Lower leg skin (tissue), 4 donors: ENCODE measurements at places on chromosomes 1 and 21.

DNA sequence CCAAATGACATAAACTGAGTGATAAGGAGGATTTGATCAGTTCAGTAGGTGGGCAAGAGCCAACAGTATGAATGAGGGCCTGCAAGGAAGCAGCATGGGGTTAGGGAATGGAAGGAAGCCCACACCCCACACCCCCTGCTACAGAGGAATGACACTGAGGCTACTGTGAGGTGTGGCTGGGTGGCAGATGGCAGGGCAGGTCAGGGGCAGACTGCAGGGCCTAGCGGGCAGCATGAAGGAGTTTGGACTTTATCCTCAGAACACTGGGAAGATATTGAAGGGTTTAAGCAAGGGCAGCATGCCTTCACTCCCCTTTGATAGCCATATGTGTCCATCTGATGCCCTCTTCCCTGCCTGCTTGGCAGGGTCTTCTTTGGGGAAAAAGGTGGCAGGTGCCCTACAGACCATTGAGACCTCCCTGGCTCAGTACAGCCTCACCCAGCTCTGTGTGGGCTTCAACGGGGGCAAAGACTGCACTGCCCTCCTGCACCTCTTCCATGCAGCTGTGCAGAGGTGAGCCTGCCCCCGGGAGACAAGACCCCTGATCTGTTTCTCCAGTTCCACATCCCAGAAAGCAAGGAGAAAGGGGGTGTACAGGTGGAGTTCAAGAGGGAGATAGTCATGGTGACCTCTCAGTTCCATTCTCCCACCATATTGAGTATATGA lies 4.1 kb upstream of the LENEP start:
- no peak for DNase-seq

GRCh38 chr1:171585715-171586114 lies 36.3 kb upstream of the MYOCOS start:
- DNase-seq, result no peak

DNA sequence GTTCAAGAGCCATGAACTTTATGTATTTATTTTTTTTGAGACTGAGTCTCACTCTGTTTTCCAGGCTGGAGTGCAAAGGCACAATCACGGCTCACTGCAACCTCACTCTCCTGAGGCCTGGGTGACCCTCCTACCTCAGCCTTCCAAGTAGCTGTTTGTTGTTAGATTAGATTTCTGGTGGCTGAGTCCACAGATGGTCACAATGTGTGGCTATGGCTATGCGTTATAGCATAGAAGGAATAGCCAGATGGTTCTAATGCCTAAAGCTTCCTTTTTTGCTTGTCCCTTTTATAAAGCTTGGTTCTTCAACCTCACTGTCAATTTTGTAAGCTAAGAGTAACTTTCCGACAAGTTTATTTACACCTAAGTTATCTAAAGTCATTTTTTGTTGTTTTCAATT lies 62.3 kb upstream of the FMN2 start:
- DNase-seq, result no peak

DNA sequence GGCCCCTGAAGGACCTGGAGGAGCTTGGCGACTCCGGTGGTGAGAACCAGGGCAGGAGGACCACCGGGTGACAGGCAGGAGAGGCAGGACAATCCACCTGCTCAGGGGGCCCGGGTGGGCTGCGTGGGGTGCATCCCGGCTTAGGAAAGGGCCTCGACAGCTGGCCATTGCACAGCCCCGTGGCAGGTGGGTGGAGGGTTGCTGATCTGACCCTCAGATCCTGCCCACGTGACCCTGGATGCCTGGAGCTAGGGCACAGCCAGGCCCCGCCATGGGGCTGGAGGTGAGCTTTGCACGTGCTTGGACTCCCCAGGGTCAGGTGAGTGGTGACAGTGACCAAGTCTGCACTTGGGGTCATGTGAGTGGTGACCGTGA lies 35.5 kb upstream of the SLC19A1 start:
- DNase-seq, result no peak

- DNase-seq, result no peak
These were observed 17.5 kb downstream of the ZBTB18 start for GRCh38 chr1:244068567-244068966.

- no peak for DNase-seq
These were observed 12.6 kb downstream of the DFFB start for GRCh38 chr1:3869751-3870301.

- no peak for DNase-seq
These were observed 34.5 kb upstream of the ATP2B4 start for GRCh38 chr1:203592156-203592555.

- DNase-seq, result no peak
These were observed 8.3 kb downstream of the BCAR3 start for GRCh38 chr1:93673163-93673829.

DNA sequence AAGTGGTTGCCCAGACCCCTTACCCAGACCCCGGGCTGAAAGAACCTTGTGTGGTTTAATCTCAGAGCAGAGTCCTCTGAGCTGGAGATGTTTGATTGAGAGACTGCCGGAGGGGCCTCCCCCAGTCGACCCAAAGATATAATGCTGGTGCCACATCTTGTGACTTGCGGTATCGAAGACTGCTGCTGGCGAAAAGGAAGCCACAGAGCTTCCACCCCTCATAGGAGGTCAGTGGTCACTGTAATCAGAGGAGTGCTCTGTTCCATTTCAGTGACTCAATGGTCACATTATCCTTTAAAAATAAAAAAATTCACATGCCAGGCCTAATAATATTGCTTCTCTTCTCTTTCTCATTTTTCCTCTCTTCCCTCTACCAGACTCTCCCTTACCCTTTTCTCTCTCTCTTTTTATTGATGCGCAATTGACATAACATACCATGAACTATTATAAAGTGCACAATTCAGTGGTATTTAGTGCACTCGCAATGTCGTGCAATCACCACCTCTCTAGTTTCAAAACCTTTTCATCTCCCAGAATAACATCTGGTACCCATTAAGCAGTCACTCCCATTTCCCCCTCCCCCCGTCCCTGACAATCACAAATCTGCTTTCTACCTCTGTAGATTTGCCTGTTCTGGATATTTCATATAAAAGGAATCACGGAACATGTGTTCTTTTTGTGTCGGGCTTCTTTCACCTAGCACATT lies 52.6 kb upstream of the LYST start:
- DNase-seq, result no peak

DNA sequence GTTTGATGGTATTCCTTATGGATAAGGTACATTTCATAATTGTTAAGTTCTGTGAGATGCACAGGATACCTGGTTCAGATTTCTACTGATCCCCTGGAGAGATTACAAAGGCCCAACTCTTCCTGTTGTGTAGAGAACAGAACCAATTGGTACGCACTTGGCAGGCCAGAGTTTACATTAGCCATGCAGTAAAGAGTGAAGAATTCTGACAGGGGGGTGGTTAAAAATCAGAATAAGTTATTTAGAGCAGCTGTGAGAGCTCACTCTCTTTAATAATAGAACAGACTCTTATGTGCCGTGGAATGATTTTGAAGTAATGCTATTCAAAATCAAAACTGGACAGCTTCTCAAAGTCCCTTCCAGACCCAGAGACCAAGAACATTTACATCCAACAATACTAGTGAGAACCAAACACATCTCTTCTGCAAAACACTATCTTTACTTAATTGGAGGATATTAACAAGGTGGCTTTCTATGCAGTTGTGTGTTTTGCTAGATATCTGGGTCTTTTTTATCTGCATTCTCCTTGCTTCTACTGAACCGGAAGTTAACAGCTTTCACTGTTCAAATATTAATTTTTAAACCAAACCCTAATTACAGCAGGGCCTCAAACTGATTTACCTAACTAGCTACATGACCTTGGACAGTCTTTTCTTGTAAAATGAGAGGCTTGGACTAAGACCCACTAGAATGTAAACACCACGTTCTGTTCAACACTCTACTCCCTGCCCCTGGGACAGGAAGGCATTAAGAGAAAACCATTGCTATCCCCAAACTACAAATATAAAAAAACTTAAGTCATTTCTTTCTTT lies 4.0 kb downstream of the USP24 start:
- no peak for DNase-seq

DNA sequence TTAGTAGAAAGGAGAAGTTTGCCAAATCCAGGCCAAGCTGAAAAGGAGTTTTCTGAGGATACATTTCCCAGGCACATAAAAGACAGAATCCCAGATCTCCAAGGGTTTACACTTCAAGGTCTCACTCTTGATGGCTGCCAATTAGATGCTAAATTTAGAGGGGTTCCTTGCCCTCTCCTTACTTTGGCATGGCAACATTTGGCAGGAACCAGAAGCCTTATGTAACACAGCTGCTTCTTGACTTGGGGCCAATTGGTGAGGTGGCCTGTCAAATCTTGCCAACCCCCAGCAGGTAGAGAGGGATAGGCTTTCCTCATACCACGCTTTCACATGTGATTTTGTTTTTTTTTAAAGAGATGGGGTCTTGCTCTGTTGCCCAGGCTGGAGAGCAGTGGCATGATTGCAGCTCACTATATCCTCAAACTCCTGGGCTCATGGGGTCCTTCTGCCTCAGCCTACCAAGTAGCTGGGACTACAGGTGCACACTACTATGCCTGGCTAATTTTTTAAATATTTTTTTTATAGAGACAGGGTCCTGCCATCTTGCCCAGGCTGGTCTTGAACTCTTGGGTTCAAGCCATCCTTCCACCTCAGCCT lies 25.2 kb upstream of the NKAIN1 start:
- no peak for DNase-seq

- DNase-seq, result no peak
These were observed 14.3 kb downstream of the QSOX1 start for GRCh38 chr1:180168786-180169639.

DNA sequence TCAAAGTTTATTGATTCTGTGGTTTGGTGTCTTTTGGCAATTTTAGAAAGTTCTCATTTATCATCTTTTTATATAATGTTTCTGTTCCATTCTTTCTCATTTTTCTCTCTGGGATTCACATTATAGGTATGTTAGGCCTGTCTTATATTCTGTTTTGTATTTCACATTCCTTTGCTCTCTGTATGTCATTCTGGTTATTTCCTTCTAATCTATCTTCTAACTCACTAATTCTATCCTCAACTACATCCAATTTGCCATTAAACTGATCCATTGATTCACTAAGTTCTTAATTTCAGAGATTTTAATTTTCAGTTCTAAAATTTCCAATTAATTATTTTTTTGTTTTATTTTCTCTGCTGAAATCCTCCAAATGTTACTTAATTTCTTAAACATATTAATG lies 234.8 kb downstream of the FOXD2 start:
- DNase-seq, result no peak

- no peak for DNase-seq
These were observed 424.4 kb upstream of the NFIA start for GRCh38 chr1:60657926-60658325.

DNA sequence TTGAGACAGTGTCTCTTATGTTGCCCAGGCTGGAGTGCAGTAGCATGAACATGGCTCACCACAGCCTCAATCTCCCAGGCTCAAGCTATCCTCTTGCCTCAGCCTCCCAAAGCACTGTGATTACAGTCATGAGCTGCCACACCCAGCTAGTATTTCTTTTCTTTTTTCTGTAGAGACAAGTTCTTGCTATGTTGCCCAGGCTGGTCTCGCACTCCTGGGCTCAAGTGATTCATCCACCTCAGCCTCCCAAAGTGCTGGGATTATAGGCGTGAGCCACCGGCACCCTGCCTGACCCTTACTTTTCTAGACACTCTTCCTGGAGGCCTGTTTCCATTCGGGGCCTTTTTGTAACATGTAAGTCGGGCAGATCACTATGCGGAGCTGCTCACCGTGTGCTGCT lies 30.1 kb upstream of the SRP9 start:
- no peak for DNase-seq

GRCh38 chr21:34205811-34206571 lies 132.6 kb downstream of the MRPS6 start:
- DNase-seq, result no peak

DNA sequence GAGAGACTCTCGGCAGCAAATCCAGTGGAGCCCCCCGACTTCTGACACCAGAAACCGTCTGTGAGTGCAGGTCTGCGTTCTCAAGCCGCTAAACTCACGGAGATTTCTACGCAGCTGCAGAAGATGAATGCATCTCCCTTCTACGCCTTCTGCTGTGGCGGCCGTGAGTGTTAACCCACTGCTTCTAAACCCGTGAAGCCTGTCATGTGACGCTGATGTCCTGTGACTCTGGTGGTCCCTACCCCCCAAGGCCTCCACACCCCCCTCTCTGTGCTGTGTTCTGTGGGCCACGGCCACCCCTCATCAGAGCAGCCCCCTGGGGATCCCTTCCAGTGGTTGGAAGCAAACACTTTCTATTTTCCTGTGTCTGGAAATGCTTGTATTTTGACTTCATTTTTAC lies 33.9 kb upstream of the COL18A1 start:
- DNase-seq, result no peak

DNA sequence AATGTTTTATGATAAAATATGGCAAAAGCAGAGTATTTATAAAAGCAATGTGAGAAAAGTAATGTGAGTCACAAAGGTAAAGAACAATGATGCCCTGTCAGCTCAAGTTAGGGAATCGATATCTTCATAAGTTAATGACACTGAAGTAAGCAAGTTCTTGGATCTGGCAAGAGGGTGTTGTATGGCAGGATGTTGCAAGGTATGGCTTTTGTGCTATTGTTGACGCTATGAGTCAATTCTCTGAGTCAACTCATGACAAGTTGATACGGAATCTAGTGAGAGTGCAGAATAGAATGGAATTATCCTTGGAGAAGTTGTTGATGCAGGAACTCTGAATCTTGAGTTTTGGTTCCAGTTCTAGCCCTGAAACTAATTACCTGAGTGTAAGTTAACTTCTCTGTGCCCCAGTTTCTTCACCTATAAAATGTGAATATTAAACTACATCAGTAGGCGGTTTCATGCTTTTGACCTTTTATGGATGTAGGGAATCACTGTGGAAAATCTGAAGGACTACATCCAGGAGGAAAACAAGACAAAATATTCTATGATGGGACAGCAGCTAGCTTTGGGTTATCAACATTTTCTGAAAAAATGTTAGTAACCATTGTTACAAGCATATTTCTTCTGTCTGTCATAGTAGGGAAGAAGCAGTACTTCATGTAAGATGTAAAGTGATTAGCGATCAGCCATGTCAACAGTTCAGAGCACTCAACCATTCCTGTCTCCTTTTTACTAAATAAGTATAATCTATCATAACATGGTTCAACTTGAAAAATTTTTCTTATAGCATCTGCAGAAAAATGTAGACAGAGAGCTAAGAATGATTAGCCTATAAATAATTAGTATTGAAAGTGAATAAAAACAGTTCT lies 96.9 kb downstream of the ATP6V1G3 start:
- DNase-seq, result no peak

DNA sequence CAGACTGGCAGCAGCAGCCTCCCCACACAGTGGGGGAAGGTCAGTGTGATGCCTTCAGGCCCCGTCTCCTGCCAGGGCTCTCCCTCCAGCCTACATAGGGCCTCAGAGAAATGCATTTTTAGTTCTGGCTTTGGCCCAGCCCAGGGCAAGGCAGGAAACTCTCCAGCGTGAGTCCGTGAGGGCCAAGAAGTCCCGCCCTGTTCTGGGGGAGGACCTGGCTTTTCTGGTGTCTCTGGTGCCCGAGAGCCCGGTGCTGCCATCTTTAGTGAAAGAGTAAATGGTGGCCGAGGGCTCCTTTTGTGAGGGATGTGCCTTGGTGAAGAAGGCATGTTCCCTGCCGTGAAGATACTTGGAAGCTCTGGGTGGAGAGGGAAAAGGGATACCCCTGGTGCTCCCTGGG lies 14.8 kb upstream of the DIP2A start:
- no peak for DNase-seq

- DNase-seq, result no peak
These were observed 28.5 kb downstream of the MGST3 start for GRCh38 chr1:165659581-165659895.

GRCh38 chr1:204178487-204179281 lies 12.5 kb upstream of the REN start:
- DNase-seq, result no peak

- DNase-seq, result no peak
These were observed 150.6 kb upstream of the ZC3H12A start for GRCh38 chr1:37323486-37324377.

GRCh38 chr1:74502432-74502831 lies 10.0 kb downstream of the LRRC53 start:
- no peak for DNase-seq
